Gastroesophageal sphincter (tissue), 4 donors: ENCODE measurements at places on chromosomes 3 and 15. TPM values are rescaled to one million over a fixed set of nuclear protein-coding genes. Genes with fewer than 3 reads are reported as not detected.

The CRABP1 gene
- 5.3 TPM for total RNA-seq

The UQCRC1 gene
- 296 TPM for total RNA-seq

The SAMD7 gene
- total RNA-seq, result not detected

The GOLGA8B gene
- total RNA-seq, result 1.6 TPM

The WWTR1 gene
- 378 TPM for total RNA-seq

GRCh38 chr3:22117751-22118346 lies 366.8 kb upstream of the ZNF385D start:
- no peak for ATAC-seq

DNA sequence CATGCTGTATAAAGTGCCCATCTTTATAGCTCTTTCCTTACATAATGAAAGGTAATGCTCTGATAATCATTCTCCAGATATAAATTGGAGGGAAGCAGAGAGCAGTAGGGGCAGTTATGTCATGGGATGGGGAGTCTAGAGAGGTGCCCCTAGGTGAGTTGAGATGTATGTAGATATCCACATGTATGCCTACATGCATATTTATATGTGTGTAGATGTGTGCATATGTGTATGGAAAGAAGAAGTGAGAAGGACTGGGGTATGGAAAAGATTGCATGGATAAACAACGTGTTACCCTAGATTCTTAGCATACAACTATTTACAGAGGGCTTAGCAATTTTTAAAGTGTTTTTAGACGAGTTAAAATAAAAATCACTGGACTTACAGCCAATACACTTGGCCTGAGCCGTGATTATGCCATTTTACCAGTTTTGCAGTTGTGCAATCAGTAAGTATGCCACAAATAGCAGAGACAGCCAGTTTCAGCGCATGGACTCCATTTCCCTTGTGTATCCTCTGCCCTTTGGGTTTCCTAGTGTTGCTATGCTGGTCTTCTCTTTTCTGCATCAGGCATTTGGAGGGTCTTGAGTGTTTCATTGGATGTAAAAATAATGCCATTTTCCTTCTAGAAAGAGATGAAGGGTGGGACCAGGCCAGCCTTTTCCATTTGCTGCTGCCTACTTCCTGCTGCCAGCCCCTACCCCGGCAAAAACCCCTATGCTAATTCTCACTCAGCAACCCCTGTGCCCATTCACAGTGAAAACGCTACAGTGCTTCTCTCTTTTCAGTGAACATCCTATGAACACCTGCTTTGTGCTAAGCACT lies 199.4 kb upstream of the NR2E3 start:
- no peak for ATAC-seq

DNA sequence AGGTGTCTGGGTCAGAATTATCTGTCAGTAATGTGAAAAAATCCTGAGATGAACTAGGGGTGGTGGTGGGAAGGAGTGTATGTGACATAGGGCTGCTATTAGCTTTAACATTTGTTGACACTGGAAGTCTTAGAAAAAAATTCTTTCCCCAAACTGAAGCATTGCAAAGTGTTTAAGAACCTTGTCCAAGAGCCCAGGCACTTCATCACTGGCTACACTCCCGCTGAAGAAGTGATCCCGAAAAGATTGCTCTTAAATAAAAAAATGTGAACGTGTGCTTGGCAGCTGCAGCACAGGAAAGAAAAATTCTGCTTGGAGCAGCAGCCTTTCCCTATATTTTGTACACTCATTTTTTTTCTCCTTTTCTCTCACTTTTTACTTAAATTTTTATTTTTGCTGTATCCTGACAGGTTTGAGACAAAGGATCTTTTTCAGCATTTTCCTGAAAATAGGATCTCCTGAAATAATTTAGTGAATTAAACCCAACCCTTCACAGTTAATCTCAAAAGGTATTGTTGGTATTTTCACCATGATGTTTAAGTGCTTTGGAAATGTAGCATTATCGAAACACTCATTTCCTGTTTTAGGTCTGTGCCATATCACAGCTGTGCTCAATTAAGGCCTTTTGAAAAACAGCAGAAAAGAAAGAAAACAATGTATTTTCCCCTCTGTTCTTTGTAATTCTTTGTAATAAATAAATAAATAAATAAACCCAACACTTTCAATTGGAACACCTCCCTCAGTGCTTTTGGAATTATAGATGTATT lies 477.6 kb downstream of the ZNF385D start:
- no peak for ATAC-seq

DNA sequence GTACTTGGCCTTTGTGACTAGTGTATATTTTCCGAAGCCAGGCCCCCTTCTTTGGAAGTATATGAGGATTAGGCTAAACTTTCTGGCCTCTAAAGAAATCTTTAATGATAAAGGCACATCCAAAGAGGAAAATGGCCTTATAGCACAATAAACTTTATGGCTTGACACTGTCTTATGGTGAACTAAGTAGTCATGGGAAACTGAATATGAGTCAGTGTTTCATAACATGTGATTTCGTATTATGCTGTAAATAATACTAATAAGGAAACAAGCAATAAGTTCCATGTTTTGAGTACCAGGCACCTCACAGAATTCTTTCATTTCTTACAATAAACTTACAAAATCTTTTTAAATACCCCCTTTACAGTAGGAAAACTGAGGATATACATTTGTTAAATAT lies 8.2 kb downstream of the ZPLD1 start:
- ATAC-seq, result no peak

GRCh38 chr3:67495751-67496150 lies 158.7 kb downstream of the SUCLG2 start:
- no peak for ATAC-seq

DNA sequence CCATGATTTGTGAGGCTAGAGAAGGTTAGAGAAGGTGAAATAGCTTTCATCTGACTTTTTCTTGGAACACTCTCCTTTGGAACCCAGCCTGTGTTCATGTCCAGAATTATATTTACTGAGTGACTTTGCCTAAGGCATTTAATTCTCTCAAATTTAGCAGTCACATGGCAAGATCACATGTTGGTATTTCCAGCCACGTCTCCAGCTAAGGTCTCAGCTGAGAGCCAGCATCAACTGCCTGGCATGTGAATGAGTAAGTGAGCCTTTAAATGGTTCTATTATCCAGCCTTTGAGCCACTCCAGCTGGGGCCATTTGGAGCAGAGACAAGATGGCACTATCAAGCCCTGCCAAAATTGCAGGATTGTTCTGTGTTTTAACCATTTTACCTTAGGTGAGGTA lies 130.2 kb upstream of the SGO1 start:
- peak; percentile 63 for ATAC-seq
